ENCODE measurements at places on chromosomes 11 and 22.

- DNase-seq = no peak
Measured at GRCh38 chr11:76361374-76361773, 19.6 kb downstream of the THAP12 start.

GRCh38 chr11:63511048-63511748, 5.3 kb downstream of the LGALS12 start:
- DNase-seq = no peak

- DNase-seq = no peak
Measured at GRCh38 chr11:32894149-32894827, 1.7 kb downstream of the QSER1 start.

DNA sequence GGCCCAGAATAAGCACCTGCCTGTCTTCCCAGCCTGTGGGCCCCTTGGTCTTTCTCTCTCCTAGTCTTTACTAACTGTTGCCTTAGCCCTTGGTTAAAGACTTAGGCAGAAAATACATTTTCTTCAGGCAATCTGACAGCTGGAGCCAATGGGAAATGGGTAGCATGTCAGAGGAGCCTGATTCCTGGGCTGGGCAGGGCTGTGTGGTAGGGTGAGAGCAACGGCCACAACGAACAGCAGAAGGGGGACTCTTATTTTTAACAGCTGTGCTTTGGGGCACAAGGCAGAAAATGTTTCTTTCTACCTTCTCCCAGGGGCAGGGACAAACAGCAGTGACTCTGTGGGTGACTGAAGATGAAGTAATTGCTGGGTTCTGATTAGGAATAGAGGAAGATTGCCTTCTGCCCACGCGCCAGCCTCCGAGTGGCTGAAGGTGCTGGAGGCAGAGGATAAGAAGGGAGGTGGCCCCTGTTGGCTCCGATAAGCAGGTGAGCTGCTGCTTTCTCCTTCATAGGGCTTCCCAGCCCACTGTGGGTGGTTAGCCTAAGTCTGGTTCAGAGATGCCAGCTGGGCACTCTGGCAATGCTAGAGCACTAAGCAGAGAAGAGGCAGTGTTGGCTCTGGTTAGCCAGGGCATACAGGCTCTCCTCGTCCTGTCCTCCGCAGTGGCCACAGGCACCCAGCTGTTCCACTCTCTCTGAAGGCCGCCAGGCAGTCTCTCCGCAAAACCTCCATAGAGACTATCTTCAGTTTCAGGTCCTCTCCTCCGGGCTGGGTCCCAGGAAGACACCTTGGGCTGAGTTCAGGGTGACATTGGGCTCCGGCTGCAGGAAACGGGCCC, 1.5 kb downstream of the YPEL4 start:
- DNase-seq = no peak

GRCh38 chr11:25377466-25377865, 880.6 kb downstream of the LUZP2 start:
- no peak for DNase-seq

- no peak for DNase-seq
Measured at GRCh38 chr11:46315783-46316563, 31.3 kb upstream of the DGKZ start.

Measured in WTC11 (cell line).